ENCODE measurements at places on chromosomes 16 and 17. TPM values are rescaled to one million over a fixed set of nuclear protein-coding genes. Genes with fewer than 3 reads are reported as not detected.

- DNase-seq: no peak
Observed at GRCh38 chr16:87836844-87837581, 32.3 kb downstream of the SLC7A5 start.

The SENP3 gene
- 40.8 TPM for total RNA-seq

The ABCC11 gene
- total RNA-seq: not detected

GRCh38 chr17:39621523-39622379 lies 5.0 kb upstream of the PPP1R1B start:
- peak; percentile 89 for DNase-seq

The ST6GALNAC1 gene
- 1.4 TPM for total RNA-seq

The CNGB1 gene
- total RNA-seq: not detected

- no peak for DNase-seq
Observed at GRCh38 chr17:35749560-35750412, 3.3 kb downstream of the GAS2L2 start.

DNA sequence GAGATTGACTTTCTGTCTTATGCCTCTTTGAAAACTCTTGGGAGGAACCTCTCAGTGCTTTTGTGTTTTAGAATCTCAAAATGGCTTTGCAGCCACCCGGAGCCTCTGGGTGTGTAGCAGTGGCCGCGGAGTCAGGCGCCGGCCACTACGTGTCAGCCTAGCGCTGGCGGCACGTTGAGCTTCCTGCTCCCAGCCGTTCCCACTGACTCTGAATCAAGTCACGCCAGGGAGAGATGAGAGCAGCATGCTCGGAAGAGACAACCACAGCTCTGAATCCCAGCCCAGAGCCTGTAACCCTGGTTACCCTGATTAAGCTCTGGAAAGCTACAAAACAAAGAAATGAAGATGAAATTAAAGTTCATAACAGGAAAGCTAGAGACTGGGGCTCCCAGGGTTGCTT lies 97.4 kb upstream of the CACNG5 start:
- DNase-seq: no peak

The KCNJ18 gene
- total RNA-seq: not detected

The GNAO1 gene
- total RNA-seq: 0.43 TPM

DNA sequence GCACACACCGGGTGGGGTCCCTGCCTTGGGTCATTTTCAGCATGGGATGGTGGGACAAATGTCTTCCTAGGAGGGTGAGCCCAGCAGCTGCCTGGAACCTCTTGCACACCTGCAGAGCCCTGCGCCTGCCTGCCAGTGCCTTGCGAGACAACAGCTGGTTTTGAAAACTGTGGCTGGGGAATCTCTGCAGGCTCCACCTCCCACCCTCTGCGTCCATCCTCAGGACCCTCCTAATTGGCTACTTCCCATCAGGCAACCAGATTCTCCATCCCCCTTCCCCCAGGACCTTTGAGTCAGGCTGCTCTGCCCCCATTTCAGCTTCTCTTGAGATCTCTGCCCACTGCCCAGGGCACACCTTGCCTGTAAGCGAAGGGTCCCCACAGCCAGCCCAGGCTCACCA lies 26.6 kb downstream of the PEMT start:
- DNase-seq: no peak

DNA sequence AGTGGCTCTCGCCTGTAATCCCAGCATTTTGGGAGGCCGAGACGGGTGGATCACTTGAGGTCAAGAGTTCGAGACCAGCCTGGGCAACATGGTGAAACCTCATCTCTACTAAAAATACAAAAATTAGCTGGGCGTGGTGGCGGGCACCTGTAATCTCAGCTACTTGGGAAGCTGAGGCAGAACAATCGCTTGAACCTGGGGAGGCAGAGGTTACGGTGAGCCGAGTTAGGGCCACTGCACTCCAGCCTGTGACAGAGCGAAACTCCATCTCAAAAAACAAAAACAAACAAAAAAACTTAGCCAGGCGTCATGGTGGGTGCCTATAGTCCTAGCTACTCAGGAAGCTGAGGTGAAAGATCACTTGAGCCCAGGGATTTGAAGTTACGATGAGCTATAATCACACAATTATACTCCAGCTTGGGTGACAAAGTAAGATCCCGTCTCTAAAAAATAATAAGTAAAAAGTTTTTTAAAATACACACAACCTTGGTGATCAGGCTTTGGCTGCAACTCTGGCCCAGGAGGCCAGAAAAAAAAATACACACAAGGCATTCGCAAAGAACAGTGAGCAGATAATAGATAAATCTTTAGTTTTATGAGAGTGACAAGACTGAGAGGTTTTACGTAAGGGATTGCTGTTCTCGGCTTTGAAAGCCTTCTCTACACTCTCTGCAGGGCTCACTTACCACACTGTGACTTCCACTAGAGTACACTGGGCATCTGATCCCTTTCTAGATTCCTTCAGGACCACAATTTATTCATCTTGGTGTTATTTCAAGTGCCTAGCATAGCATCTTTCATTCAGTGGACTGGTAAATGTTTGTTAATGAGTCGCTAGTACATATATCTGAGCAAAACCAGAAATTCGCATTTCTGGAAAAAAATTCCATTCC lies 5.9 kb downstream of the GSPT1 start:
- no peak for DNase-seq

Measured in naive thymus-derived CD4-positive, alpha-beta T cell (primary cell).